ENCODE measurements at places on chromosomes 2 and 18.

DNA sequence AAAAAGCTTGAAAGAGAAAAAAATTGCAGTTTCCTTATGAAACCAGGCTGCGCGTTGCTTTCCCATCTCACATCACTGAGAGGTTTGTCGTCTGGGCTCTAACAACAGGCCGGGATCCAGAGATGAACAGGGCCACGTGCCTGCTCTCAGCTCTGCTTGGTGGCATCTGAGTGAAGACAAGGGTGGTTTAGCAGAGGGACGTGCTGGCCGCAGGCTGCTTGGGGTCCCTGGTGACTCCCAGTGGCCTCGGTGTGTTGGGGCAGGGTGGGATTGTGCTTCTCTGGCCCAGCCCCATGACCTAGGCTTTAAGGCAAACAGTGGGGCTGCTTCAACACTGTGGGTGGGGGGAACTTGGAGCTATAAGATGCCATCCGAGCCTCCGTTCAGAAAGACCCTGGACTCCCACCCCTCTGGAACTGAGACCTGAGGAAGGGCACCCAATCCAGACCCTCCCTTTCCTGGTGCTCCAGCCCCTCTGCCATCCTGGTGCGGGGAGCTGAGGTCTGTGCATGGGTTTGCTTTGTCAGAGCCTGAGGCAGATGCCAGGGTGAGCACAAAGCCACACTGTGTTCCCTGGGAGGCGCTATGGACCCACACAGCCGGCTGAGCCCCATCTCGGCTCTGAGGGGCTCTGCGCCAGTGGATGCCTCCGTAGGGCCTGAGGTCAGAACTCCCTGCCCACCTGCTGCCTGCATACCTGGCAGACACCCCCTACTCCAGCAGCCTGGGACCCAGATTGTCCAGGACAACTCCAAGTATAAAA, 18.4 kb upstream of the HPCAL1 start:
- no peak for DNase-seq

DNA sequence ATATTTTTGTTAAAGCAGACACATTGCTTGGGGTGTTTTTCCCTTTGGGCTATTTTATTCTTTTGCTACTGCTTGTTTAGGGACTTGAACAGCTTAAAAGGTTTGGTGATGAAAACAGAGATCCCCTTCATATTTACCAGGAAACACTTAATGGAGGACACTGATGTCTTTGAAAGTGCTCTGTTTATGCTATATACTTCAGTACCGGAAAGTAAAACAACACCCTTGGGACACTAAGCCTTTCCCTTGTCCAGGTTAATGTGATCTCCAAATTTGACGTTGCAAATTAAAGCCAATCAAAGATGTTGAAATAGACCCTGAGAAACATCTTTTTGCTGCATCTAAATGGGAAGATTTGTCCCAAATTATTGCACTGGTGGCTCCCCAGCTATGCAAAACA, 564.6 kb upstream of the PKDCC start:
- no peak for DNase-seq

- no peak for DNase-seq
Observed at GRCh38 chr2:54529935-54530334, 73.8 kb downstream of the SPTBN1 start.

- DNase-seq = no peak
Observed at GRCh38 chr2:226756131-226756530, 43.5 kb downstream of the IRS1 start.

DNA sequence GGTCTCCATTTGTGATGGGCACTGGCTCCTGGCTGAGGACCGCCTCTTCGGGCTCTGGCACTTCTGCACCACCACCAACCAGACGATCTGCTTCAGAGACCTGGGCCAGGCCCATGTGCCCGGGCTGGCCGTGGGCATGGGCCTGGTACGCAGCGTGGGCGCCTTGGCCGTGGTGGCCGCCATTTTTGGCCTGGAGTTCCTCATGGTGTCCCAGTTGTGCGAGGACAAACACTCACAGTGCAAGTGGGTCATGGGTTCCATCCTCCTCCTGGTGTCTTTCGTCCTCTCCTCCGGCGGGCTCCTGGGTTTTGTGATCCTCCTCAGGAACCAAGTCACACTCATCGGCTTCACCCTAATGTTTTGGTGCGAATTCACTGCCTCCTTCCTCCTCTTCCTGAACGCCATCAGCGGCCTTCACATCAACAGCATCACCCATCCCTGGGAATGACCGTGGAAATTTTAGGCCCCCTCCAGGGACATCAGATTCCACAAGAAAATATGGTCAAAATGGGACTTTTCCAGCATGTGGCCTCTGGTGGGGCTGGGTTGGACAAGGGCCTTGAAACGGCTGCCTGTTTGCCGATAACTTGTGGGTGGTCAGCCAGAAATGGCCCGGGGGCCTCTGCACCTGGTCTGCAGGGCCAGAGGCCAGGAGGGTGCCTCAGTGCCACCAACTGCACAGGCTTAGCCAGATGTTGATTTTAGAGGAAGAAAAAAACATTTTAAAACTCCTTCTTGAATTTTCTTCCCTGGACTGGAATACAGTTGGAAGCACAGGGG, 5.5 kb downstream of the TMEM37 start:
- DNase-seq = no peak

DNA sequence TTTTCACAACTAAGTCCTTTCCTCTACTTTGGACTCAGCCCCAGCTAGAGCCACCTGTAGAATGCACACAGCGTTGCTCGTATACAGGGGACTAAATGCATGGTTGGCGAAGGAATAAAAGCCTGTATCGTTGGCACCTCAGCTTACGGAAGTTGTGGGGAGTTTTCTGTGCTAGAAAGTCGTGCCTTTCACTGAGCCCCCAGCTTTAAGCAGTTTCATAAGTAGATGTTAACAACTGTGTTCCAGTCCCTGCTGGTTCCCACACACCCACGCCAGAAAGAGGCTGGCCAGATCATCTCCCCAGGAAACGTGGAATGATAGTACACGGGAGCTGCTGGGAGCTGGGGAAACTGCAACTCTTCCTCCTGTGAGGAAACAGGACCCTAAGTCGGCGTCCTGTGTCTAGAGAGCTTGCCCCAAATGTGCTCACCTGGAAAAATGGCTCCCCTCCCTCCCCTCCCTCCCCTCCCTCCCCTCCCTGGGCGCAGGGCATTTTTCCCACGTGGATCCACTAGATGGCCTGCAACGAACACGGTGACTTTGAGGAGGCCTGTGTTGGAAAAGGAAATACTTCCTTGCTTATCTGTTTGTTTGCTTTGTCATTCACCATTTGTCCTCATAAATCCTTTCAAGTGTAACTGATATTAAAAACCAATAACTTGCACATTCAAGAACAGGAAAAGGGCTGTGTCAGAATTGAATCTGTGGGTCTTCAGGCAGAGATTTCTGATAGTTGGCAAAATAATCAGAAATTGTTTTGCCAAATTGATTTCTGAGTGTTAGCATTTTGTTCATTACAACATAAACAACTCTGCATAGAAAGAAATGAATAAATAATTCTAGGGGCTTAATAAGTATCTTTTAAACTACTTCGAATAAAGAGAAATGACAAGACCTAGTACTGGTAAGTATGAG, 43.9 kb upstream of the RFX8 start:
- no peak for DNase-seq

DNA sequence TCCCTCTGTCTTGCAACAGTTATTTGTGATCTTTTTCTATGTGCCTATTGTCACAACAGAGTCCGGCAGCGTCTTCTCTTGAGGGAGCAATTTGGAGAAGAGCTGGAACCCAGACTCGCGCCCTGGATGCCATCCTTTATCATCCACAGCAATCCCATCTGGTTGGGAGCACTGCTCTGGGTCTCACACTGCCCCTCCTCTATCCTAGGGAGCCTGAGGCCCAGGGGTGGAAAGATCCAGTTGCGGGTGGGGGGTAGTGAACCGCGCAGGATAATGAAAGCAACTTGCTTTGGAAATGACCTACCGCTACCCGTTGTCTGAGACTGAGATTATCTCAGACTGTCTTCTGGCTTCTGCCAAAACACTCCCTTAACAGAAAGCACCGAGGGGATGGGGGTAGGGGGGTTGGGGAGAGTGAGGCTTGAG, 713 bp downstream of the WBP1 start:
- DNase-seq = no peak

DNA sequence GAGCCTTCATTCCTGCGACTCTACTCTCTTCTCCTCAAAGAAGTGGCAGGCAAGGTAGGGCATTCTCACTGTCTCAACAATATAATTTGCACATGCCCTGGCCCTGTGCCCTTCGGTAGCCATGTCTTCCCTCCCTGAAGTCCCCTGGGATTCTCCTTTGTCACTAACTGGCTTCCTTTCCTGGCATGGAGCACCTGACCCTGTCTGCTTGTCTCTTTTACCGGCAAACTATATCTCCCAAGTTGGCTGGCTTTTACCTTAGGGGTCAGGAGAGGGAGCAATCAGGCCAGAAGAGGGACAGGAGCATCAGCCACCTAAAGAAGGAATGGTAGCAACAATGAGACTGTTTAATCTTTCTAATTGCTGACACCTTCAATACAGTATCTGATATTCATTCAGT, 51.9 kb upstream of the RMDN2 start:
- DNase-seq = no peak

GRCh38 chr2:100599566-100599965, 36.8 kb downstream of the PDCL3 start:
- DNase-seq = no peak

DNA sequence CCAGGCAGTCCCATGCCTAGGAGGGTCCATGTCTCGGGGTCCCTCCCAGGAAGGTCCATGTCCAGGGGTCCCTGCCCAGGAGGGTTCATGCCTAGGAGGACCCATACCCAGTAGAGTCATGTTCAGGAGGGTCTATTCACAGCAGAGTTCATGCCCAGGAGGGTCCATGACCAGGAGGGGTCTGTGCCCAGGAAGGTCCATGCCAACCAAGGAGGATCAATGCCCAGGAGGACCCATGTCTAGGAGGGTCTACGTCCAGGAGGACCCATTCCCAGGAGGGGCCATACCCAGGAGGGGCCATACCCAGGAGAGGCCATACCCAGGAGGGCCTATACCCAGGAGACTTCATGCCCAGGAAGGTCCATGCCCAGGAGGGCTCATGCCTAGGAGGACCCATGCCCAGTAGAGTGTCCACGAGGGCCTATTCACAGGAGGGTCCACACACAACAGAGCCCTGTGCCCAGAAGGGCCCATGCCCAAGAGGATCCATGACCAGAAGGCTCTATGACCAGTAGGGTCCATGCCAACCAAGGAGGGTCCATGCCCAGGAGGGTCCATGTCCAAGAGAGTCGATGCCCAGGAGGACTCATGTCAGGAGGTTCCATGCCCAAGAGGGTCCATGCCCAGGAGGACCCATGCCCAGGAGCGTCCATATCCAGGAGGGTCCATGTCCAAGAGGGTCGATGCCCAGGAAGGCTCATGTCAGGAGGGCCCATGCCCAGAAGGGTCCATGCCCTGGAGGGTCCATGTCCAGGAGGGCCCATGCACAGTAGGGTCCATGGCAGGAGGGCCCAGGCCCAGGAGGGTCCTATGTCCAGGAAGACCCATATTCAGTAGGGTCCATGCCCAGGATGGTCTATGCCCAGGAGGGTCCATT, 10.1 kb downstream of the GPR35 start:
- DNase-seq = no peak

DNA sequence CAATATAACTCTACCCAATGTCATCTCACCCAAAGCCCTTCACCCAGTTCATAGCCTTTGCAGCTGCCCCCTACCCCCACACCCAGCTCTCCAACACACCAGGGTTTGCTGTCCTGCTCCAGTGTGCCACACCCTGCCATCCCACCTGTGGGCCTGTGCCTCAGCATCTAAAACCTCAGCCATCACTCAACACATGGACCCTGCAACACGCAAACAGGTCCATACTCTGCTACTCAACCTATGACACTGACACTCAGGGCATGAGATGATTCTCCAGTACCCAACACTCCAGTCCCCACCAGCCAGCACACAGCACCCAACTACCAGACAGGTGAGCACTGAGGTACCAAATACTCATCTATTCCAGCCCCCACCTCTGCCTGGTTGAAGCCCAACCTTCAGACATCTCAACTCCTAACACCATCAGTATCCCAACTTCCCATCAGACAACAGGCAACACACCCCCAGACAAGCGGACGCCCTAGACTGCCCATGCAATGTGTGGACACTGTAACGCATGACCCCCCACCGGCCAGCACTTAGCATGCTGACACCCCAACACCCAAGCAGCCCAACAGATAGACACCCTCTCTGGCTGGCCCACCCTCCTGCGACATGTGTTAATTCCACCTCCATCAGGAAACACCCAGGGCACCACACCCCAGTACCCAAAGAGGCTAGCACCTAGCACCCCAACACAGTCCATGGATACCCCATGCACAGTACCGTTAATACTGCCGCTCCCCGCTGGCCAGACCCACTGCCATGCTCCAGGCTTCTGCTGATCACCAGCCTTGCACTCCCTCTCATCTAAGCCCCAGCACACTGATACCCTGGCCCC, 25.0 kb downstream of the ZAP70 start:
- DNase-seq = no peak

DNA sequence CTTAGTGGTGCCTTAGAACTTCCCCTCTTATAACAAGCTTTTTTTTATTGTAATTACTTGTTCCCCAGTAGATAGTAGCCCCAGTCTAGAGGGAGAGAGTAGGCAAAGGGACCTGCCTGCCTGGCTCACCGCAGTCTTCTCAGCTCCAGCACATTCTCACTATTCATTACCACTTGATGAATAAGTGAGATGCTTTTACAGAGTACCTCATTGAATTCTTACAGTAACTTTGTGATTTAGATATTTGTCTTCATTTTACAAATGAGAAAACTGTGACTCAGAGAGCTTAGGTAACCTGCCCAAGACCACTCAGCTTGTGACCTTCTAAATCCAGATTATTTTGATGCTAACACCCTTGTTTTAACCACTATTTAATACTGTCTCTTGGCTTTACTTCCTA, 77.8 kb downstream of the CHRNA1 start:
- no peak for DNase-seq

All from effector CD4-positive, alpha-beta T cell (primary cell).